Stimulated activated CD4-positive, alpha-beta T cell treated with anti-CD3 and anti-CD28 coated beads, Interleukin-4, amount 100 ng/mL, for 1 hour (primary cell): ENCODE measurements at places on chromosomes 5 and 9.
A peak's percentile ranks its signal among the peaks of the same experiment; 100 is the strongest.

- DNase-seq = no peak
These were observed 150.7 kb upstream of the IRX2 start for GRCh38 chr5:2902186-2902585.

GRCh38 chr5:93120051-93120450 is 461.0 kb downstream of the NR2F1-AS1 start:
- DNase-seq = no peak

DNA sequence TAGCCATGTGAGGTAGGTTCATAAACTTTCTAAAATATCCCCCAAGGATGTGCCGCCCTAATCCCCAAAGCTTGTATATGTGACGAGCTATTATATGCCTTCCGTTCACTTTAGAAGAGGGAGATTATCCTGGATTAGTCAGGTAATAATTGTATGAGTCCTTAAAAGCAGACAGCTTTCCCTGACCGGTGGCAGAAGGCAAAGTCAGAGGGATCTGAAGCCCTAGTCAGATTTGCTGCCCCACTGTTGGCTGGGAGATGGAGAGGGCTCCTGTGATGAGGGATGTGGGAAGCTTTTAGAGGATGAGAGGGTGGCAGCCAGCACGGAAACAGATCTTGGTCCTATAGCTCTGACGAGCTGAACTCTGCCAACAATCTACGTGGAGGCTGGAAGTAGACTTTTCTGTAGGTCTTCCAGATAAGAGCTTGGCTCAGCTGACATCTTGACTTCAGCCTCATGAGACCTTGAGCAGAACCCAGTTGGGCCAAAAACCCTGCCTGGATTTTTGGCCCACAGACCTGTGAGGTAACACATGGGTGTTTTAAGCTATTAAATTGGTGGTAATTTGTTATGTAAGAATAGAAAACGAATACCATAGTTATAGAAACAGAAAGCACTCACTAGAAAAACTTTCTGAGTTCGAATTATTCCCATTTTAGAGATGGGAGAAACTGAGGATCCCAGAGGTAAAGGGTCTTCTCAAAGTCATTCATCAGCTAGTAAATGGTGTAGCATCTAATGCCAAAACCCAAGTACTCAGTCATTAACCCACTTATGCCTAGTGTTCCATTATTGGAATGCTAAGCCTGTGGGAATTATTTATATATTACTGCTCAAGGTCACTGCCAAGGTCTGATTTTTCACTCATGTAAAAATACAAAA is 48.9 kb downstream of the SH3PXD2B start:
- DNase-seq = no peak

DNA sequence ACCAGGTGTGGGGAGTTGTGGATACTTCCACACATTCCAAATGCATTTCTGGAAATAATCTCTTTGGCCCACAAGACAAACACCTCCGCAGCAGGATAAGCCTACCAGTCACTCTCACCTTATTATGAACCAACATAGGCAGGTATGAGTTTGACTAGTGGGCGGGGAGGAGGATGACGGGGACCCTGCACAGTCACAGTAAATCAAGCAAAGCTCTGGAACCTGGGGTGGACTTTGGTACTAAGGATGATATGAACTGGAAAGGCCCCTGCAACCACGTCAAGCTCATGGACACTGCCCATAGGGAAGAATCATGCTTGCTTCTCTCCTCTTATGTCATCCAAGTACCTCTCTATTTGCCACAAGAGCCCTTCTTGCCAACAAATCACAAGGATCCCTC is 259.4 kb downstream of the HSPA4 start:
- DNase-seq = no peak

DNA sequence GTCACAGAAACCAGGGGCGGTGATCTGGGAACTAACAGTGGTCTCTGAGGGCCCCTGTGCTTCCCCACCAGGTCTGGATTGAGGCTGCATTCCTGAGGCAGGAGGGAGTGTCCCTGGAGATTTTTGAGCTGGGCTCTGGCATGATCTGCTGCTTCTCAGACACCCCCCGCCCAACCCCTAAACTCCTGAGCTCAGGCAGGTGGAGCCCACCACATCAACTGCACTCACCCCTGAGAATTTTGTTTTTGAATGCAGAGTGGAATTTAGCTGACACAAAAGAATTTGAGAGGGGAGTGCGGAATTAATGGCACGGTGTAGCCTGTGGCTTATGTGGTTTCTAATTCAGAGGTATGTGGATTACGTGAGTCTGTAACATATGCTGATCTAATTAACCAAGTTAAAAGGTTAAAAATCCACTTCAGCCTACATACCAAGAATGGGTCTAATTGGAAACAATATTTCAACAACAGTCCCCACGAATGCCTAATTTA is 23.9 kb upstream of the CTSL start:
- no peak for DNase-seq

DNA sequence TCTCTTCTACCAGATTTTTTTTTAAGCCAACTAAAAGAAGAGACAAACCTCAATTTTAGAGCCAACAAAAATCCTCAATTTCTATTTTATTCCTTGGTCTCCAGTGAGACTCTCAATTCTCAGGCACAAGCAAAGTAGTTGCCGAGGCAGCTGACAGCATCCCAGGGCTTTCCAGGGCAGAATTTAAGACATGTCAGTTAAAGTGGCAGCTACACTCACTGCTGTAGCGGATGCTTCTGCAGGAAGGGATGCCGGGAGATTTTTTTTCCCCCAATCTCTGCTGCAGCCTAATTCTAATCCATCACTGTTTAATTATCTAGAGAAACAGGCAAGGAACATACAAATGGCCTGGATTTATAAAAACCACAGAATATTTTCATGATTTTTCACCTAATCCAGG is 57.0 kb downstream of the TTC39B start:
- DNase-seq = no peak

GRCh38 chr5:167049043-167049663 is 1242.3 kb upstream of the WWC1 start:
- DNase-seq = no peak

DNA sequence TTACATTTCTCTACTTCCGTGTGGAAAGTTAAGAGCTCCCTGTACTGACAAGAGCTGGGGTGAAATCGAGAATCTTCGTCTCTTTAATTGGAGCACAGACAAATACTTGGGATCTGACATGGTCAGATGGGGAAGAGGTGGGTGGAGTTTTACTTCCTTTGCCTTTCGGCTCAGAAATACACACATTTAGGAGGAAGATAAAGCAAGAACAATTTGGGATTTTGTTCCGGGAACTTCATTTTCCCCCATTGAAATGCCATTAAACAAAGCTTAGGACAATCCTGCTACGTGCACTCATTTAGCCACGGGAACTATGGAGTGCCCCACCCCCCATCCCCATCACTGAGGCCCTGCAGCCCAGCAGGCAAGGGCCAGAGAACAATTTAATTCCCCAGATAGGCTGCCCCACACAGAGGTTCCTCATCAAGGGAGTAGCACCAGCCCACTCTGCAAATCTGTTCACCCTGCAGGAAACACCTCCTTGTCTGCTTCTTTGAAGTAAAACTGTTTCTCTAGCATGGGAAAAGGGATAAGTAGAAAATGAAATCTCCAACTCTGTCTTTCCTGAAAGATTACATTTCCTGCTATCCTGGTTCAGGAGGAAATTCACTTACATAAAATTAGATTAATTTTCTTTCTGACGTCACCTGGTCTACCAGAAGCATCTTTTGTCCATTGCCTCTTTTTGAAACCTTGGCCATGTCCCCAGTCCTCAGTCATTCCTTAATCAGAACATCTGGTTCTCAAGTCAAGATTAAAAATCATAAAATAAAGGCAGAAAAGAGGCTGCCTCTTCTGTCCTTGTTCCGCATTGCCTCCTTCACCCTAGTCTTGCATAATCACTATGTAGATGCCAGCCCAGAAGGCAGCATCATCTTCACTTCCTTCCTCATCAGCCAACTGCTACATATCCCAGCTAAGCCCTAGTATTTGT is 206.4 kb downstream of the ENC1 start:
- no peak for DNase-seq

- DNase-seq = no peak
These were observed 187.1 kb upstream of the RPS23 start for GRCh38 chr5:82465235-82465634.

DNA sequence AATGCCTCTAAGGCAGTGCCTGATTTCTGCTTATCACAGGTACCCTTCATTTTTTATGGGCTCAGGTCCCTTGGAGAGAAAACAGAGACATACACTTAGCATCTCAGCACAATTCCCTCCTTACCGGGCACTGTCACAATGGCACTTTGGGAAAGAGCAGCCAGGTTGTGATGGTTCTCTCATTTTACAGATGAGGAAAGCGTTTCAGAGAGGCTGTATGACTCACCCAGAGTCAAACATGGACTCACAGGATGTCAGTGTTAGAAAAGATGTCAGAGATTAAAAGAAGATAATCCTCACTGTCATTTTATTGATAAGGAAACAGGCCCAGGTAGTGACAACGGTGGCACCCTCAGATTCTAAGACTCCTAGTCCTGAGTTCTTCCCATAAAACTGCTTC is 12.0 kb upstream of the SLC31A2 start:
- DNase-seq = no peak

- DNase-seq = no peak
These were observed 154.1 kb upstream of the CDH12 start for GRCh38 chr5:23007236-23007635.

GRCh38 chr9:113537229-113537810 is 73.8 kb downstream of the RGS3 start:
- DNase-seq = no peak

- no peak for DNase-seq
These were observed 30.4 kb upstream of the SLIT3 start for GRCh38 chr5:169331292-169331852.

GRCh38 chr9:34714007-34714406 is 4.1 kb upstream of the CCL21 start:
- DNase-seq = no peak

- DNase-seq = no peak
These were observed 37.4 kb downstream of the C9orf50 start for GRCh38 chr9:129583308-129584038.

- no peak for DNase-seq
These were observed 13.6 kb upstream of the MRNIP start for GRCh38 chr5:179872055-179872827.

DNA sequence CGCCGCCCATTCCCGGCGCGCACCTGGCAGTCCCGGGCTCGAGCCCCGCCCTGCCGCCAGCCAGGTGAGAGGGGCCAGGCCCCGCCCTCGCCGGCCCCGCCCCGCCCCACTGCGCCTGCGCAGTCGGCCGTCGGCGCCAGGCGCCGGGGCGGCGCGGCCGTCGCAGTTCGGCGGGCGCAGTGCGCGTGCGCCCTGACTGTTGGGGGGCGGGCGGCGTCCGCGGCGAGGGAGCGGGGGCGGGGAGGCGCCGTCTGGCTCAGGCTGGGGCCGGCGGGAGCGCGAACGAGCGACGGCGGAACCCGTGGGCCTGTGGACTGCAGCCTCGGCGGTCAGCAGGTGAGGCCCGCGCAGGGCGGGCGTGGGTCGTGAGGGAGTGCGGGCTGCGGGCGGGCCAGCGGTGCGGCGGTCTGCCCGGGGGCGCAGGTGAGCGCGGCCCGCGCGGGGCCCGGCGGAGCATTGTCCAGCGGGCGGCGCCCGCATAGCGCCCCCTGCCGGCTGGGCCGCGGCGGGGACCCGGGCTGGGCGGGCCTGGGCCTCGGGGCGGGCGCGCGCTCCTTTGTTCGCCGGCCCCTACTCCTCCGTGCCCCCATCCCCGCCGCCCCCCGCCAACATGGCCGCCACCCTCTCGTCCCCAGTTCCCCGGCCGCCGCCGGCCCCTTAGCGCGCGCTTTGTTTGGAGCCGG is at the start of gene SPIN1:
SPIN1 (plus strand) TSS at position 242 of the 683 bp plus-strand sequence. CDS start 38,096 bp downstream, outside the sequence.
- DNase-seq = peak; percentile 87
